ENCODE measurements at places on chromosomes 1 and 21.
A peak's percentile ranks its signal among the peaks of the same experiment; 100 is the strongest.

GRCh38 chr1:43255438-43256210, 14.2 kb upstream of the TMEM125 start:
- no peak for DNase-seq

GRCh38 chr21:17777072-17777765, 41.9 kb downstream of the C21orf91 start:
- no peak for DNase-seq

GRCh38 chr1:220184506-220184905, 87.7 kb downstream of the RAB3GAP2 start:
- no peak for DNase-seq

DNA sequence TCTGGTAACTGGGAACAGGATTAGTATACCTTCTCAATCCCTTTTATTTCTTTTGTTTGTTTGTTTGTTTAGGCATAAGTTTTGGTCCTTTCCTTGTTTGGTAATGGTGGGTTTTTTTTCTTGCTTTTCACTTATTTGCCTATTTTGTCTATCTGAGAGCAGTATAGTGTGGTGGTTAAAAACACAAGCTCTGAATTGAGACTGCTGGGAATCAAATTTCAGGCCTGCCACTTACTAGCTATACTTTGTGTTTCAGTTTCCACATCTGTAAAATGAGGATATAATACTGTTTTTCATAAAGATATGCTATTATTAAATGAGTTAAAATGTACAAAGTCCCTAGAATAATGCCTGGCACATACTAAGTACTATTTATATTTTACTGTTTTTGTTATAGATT, 81.6 kb upstream of the IVNS1ABP start:
- DNase-seq: no peak

DNA sequence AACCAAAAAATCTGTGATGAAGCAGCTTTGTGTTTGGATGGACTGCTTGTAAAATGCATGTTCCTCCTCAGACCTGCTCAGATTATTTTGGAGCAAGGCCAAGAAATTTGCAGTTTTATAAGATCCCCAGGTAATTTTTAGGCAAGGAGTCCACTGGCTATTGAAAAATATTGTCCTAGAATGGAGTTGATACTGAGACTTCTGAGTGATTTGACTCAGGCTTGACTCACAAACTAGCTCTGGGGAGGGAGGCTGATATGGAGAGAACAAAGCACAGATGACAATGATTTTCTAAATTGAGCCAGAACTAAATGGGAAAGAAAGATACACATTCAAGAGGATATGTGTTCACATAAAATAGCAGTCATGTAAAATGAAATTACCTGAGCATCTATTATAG, 36.7 kb downstream of the AGL start:
- no peak for DNase-seq

GRCh38 chr1:173502104-173502503, 25.0 kb downstream of the PRDX6 start:
- DNase-seq: no peak

GRCh38 chr1:158371188-158371953, 17.7 kb downstream of the CD1E start:
- no peak for DNase-seq

- no peak for DNase-seq
These were observed 10.6 kb downstream of the TRIT1 start for GRCh38 chr1:39872698-39873097.

GRCh38 chr1:44685881-44686280, 11.4 kb downstream of the ARMH1 start:
- no peak for DNase-seq

- DNase-seq: no peak
These were observed 6.5 kb downstream of the GALNT2 start for GRCh38 chr1:230073371-230074035.

GRCh38 chr1:12404918-12405317, 175.1 kb downstream of the VPS13D start:
- DNase-seq: no peak

- DNase-seq: no peak
These were observed 35.1 kb upstream of the DIP2A start for GRCh38 chr21:46423546-46424038.

DNA sequence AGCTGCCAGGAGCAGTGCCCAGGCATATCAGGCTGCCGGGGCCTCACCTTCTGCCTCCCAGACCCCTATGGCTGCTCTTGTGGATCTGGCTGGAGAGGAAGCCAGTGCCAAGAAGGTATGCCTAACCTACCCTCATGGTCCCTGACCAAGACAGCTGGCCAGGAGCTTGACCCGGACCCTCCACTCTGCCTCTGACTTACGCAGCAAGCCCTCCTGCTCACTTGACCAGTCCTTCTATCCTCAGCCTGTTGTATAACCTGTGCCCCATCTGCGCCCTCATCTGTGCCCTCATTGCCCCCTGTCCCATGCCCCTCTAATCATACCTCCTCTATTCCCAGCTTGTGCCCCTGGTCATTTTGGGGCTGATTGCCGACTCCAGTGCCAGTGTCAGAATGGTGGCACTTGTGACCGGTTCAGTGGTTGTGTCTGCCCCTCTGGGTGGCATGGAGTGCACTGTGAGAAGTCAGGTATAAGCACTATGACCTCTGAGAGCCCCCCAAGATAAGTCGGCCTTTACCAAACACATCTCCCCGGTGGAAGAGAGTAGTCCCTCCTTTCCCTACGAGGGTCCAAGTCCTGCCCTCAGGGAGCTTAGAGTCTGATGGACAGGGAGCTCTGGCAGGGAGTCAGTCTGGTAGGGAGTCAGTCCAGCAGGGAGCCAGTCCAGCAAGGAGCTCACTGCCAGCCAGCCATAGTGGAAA, 6.8 kb downstream of the TIE1 start:
- DNase-seq: no peak

DNA sequence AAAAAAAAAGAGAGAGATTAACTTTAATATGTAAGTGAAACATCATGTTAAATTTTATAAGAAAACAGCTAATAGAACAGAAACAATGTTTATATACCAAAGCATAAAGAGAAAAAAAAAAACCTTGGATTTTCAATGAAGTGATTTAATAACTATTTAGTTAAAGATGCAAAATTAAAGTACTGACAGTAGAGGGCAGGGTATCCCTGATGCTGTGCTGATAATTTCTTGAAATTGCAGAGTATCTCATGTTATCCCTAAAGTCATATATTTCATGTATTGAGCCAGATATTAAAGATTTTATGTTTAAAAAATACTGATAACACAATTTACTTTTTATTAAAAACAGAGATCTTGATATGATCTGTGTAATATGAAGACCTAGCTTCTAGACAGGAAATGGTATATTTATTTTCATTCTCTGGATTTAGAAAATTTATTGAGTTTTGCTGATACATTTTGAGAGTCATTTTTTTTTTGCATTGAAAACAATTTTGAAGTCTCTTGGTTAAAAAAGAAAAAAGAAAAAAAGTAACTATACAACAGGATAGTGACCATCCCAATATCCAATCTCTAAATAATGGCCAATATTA, 273.2 kb downstream of the USP25 start:
- DNase-seq: no peak

DNA sequence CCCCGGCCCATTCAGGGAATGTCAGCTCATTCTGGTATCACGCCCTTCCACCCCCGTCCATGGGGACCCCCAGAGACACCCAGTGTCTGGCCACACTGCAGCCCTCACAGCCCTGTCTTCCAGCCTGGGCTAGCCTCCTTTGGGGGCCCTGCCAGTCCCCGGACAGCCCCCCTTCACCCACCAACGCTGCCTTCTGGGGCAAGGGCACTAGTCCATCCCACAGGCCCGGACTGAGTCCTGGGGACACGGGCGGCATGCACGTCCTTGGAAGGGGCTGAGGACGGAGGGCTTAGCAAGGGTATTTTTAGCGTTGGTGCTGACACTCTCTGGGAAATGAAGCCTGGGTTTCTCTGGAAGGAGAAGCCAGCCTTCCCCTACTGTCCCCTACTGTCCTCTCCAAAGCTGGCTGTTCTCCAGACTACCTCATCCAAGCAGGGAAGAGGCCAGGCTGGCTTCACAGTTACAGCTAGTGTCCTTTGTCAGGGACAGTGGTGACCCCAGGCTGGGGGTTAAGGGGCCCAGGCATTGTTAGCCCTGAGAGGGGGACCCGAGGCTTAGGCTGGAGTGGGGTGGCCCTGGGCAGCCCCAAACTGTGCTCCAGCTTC, 39.5 kb downstream of the COQ8A start:
- no peak for DNase-seq

GRCh38 chr1:27403065-27403726, 10.8 kb downstream of the GPR3 start:
- peak; percentile 22 for DNase-seq

GRCh38 chr1:59238333-59238934, 58.5 kb upstream of the FGGY start:
- no peak for DNase-seq

GRCh38 chr1:196306421-196306820, 301.8 kb downstream of the KCNT2 start:
- no peak for DNase-seq

GRCh38 chr1:241641773-241642592, 1.8 kb upstream of the CHML start:
- DNase-seq: no peak

DNA sequence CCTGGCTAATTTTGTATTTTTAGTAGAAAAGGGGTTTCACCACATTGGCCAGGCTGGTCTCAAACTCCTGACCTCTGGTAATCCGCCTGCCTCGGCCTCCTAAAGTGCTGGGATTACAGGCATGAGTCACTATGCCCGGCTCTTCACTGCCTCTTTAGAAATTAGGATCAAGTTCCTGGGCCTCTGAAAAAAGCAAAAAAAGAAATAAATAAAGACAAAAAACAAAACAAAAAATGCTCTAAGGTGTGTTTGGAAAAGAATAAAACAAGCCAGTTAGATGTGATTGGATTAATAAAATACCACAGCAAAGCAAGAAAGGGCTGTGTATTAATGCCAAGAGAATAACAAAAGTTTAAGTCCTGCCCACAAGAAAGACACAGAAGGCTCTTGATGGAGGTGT, 4.2 kb upstream of the ABCB10 start:
- DNase-seq: no peak

GRCh38 chr1:234503193-234504050, 24.4 kb upstream of the TARBP1 start:
- DNase-seq: no peak

DNA sequence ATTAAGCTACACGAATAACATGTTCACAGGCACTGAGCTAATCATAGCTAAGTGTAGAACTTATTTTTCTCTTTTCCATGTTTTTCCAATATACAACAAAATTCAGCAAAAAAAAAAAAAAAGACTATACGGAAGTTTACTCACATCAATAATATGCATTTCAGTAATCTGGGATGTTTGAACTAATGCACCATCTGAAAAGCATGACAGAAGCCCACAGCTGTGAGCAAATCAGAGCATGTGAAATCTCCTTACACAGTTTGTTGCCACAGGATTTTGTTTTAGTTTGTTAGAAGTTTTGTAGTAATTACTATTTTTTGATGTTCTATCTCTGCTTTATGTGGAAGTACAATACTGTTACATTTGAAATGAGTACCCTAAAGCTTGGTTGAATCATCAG, 1051.7 kb downstream of the TTLL7 start:
- no peak for DNase-seq

- no peak for DNase-seq
These were observed 1.8 kb upstream of the PTPN14 start for GRCh38 chr1:214553142-214553710.

DNA sequence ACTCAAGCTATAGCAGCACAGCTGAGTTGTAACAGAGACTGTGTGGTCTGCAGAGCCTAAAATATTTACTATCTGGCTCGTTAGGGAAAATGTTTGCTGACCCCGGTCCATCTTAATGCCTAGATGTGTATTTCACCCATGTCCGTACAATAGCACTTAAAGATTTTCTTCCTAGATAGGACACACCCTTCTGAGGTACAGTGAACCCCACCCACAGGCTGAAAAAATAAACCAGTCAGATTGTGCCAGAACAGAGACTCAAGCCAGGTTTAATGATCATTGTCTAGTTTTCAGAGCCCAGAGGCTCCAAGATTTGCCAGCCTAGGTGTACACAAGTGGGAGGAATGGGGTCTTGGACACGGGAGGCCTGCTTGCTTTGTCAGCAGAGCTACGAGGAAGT, 5.6 kb downstream of the AMIGO1 start:
- peak; percentile 29 for DNase-seq

DNA sequence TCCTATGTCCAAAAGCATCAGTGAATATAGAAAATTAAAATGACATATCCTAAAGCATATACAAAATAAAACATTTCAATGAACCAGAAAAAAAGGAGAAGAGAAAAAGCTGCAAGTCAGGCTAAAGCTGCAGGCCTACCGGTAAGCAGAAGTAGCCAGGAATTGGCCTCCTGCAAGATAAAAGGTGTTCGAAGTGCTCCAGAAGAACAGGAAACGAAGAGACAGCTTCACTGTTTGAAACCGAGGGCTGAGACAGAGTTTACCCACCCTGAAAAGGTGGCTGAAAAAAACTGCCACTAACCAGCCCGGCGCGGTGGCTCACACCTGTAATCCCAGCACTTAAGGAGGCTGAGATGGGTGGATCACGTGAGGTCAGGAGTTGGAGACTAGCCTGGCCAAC, 37.4 kb downstream of the NSL1 start:
- DNase-seq: no peak

DNA sequence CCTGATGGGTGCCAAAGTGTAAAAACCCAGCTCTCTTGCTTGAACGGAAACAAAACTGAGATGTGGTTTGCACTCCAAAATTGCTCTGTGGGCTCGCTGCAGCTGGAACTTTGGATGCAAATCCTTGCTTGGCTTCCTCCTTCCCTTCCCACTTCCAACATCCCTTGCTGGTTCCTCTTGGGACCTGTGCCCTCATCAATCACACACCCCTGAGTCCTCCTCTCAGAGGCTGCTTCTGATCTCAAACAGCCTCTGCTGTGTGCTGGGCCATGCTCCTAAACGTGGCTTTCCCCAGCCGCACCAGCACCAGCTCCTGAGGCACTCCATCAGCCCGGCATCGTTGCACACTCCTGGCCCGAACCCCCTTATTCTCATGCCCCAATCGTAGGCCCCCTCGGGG, 124.3 kb upstream of the RAB4A start:
- no peak for DNase-seq

DNA sequence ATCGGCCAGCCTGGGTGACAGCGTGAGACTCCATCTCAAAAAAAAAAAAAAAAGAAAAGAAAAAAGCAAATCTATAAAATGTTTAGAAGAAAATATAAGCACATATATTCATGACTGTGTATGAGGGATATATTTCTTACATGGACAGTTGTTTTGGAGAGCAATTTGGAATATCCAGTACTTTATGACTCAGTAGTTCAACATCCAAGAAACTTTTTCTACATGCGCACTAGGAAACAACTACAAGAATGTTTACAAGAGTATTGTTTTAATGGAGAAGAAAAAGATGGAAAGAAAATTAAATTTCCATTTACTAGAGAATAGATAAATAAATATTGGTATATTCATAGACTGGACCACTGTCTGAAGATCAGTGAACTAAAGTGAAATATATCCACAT, 77.5 kb downstream of the MAST2 start:
- no peak for DNase-seq

GRCh38 chr1:247330548-247331171, 1.0 kb downstream of the ZNF496 start:
- no peak for DNase-seq

Measured in CD4-positive, alpha-beta T cell treated with Interleukin-21 for 1 hour (primary cell).